Lung (tissue), 17 donors: ENCODE measurements at places on chromosomes 2 and 18.

DNA sequence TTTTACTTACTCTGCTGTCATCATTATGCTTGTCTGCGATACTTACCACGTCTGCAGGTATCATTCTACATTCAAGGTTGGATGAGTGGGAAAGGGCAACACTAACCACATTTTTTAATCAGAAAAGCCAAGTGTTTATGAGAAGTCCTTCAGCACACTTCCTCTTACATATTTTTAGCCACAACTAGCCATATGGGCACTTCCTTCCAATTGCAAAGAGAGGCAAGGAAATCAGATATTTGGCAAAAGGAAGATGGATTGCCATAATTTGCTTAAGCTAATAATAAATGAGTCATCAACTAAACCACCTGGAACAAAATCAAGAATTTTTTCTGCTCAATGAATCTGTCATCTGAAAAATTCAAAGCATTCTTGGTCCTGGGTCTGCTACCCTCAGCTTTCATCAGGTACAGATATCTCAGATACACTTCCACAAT, 16.7 kb upstream of the MRO start:
- no peak for DNase-seq

- no peak for DNase-seq
Observed at GRCh38 chr18:79371561-79372121, 24.1 kb upstream of the NFATC1 start.

DNA sequence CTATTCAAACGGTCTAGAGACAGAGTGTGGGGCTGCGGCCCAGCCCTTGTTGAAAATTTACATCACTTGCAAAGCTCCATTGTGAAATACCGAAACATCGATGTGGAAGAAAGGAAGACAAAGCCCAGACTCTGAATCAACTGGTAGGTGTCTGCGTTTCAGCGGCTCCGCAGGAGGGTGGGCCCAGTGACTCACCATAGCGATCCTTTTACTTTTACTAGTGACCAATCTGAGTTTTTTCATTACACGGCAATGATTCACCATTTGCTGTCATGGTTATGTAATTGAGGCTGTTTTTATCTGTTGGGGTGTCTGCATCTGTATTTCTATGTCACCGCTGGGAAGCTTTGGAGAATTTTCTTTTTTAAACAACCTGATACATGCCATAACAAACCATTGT, 66.6 kb upstream of the ODC1 start:
- DNase-seq: no peak

- DNase-seq: no peak
Observed at GRCh38 chr2:23526114-23526513, 141.1 kb downstream of the KLHL29 start.

DNA sequence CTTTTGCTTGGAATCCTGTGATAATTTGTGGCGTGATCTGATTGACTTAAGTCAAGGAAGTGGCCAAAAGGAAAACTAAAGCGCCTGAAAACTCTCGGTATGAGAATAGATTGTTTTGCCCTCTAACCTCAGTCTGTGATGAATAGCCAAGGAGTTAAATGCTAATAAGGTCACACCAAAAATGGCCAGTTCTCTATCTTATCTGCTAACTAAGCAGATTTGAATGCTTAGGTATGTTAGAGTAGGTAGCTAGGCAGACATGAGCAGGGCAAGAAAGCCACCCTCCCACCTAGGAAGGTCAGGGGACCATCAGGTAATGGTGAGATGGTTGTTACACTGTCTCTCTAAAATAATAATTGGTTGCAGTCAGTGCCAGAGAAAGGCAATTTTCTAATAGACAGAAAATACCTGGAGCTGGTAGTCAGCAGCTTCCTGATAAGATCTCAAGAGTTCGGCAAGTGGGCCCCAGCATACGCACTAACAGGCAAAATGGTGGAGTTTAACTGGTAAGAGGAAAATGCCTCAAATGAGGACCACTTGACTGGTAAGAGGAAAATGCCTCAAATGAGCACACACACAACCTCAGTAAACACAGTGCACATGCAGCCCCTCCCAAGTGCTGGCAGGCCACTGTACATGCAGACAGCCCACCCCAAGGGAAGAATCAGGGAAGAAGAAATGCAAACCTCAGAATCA, 468.4 kb downstream of the MBD2 start:
- peak; percentile 71 for DNase-seq

GRCh38 chr2:8797682-8798081, 39.7 kb downstream of the KIDINS220 start:
- DNase-seq: no peak

- DNase-seq: peak; percentile 91
Observed at GRCh38 chr2:205766779-205767359, 84.6 kb downstream of the NRP2 start.

- no peak for DNase-seq
Observed at GRCh38 chr2:128385365-128385764, 66.7 kb upstream of the HS6ST1 start.

DNA sequence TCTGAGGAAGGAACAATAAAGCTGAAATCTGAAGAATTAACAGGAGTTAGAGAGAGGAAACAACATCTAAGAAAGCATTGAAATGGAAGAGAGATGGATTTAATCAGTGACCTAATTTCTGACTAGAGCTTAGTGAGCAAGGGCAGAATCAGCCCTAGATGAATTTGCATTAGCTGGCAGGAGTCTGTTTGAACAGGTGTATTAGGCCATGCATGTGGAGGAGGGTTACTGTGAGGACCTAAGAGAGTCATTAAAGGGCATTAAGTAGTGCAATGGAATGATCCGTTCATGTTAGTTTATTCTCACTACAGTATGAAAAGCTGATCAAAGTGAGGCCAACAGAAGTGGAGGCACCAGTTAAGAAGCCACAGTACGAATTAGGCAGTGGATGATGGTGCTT, 285.3 kb downstream of the GRB14 start:
- DNase-seq: peak; percentile 19

GRCh38 chr2:222703886-222704285, 32.4 kb downstream of the MOGAT1 start:
- DNase-seq: peak; percentile 30

DNA sequence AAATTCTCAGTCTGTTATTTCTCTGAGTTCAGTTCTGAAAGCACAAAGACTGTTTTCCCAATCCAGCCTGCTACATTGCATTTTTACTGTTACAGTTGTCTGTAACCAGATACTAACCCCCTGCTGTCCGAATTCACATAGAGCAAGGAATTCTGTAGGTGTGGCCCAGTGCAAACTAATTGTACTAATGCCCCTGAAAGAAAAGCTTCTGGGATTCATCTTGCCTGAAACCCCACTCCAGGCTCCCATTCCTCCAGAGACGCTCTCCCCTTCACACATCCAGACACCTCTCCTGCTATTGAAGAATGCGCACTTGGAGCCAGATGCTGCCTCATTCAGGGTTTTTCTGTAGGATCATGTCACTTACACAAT, 127.0 kb downstream of the TTC32 start:
- DNase-seq: no peak

DNA sequence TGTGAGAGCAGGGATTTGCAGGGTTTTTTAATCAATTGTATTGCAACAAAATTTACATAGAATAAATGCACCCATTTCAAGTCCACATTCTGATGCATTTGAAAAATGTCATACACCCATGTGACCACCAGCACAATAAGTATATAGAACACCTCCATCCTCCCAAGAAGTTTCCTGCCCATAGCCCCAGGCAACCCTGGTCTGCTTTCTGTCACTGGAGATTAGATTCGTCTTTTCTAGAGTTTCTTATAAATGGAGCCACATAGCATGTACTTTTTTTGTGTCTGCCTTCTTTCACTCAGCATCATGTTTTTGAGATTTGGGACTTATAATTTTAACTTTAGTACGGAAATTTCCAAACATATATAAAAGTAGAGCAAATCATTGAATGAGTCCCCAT, 127.2 kb upstream of the EPAS1 start:
- no peak for DNase-seq

DNA sequence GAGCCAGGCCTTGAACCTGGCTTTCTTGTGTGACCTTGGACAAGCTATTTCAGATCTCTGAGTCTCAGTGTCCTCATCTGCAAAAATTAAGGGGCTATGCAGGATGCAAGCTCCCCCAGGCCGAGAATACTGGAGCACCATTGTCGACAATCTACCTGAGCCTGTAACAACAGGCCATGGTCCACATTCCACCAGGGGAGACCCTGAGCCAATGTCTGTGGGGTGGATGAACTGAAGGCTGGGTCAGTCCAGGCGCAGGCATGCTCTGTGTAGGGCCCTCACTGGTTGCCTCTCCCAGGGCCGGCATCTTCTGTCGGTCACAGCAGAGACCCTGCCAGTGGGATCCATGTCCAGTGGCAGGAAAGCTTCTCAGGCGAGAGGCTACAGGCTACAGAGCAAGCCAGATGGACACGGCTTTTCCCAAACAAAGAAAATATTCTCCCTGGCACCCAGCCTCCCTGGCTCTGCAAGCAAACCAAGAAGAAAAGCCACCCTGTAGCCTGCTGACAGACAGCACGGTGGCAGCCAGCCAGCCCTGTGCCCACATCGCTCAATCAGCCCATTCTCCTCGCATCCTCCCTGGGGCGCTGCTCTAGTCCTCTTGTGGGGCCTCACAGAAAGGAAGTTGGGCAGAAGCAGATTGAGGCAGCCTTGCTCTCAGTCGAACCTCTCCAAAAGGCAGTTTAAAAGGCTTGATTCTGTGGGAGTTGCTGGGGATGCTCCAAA, 48.7 kb upstream of the FZD7 start:
- peak; percentile 58 for DNase-seq

GRCh38 chr2:150046211-150046610, 441.3 kb downstream of the RND3 start:
- no peak for DNase-seq

DNA sequence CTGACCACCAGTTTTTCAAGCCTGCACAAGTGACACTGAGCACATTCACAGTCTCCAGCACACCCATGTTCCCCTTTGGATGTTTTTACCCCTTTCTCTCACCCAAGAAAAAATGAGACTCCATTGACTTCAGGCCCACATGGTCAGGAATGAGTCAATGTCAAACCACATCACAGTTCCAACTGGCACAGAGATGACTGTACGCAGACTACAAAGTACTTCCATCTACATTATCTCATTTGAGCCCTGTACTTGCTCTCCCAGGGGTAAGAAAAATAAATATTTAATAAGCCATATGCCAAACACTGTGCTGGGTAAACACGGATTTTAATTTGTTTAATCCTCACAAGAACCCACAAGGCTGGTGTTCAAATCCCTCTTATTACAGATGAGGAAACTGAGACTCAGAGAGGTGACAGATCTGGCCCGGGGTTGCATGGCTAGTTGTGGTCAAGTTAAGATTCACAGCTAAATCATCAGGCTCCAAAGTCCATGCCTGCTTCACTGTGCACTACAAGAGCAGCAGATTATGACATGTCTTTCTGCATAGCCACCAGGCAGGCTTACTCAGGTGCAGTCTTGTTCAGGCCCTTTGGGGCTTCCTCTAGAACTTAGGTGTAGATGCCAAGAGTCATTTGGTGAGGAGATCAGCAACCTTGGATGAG, 106.1 kb downstream of the TXNL1 start:
- DNase-seq: no peak

- no peak for DNase-seq
Observed at GRCh38 chr2:212672186-212672585, 133.6 kb upstream of the ERBB4 start.

DNA sequence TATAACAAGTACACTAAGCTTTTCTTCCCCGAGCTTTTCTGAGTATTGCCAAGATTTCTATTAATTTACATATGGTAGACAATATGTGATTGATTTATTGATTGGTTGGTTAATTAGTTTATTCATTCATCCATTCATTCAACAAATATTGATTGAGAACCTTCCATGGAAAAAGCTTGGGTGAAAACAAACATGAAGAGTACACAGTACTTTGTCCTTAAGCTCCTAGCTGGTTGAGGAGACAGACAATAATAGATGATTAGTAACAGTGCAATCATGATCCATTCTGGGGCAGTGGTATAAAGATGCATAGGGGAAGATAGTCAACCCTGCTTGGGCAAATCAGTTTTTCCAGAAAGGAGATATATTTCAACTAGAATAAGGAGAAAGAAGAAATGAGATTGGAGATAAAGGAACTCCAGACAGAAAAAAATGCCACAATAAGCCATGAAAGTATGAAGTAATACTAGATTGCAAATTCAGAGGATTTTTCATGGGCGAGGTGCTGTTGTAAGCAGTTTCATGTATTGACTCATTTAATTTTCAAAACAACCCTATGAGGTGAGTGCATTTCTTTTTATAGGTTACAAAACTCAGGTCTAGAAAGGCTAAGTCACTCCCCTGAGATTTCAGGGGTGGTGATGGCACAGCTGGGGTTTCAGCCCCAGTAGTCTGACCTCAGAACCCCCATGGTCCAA, 129.5 kb downstream of the RND3 start:
- no peak for DNase-seq

DNA sequence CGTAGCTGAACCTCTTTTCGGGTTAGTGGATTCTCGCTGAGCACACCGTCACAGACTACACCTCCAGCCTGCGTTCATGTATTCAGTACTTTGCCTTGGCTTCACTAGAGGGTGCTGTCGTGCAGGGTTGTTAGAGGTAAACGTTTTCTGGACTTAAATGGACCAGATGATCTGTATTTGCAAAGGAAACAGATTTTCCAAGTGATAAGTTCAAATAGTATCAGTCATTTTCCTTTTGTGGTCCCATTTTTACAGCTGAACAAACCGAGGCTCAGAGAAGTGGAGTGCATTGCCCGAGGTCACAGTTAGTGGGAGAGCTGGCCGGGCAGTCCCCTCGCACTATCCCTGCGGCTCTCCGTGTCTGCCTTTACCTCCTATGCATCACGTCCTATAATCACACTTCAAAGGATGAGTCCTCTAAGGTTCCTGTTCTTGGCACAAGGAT, 125.9 kb downstream of the MAP4K4 start:
- DNase-seq: peak; percentile 54

GRCh38 chr2:3778851-3779495, 75.6 kb downstream of the DCDC2C start:
- no peak for DNase-seq

DNA sequence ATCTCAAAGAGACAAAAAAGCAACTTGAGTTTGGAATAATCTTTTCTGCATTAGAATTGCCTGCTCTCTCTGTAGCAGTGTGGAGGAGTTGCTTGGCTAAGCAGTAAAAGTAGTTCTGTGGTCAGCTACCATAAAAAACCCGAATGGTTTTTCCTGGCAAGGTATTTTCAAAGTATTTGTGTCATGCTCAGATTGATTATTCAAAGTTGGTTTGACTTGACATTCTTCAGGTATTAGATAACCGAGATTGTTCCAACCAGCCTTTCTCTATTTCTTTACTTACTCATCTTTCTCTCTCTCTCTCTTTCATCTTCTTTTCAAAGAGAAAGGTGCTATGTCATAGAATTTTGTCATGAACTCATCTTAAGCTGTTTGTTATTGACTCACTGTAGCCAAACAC, 404.9 kb downstream of the CPS1 start:
- DNase-seq: no peak

DNA sequence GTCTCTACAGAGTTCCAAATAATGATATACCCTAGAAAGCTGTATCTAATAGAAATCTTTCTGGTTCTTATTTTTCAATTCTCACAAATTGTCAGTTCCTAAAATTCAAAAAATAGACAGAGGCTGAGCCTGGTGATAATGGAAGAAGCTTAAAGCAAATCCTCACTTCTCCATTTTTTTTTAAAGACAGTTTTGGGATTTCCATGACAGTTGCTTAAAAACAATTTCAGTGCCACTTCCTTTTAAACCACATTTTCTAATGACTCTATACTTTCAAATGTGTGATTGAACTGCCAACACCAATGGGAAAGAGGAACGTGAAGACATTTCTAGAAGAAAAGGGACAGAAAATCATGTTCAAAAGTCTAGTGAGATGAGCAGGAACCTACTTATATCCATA, 4.0 kb downstream of the GKN2 start:
- DNase-seq: no peak

- no peak for DNase-seq
Observed at GRCh38 chr2:238433941-238434845, 7.5 kb downstream of the ASB1 start.
